Fibroblast of villous mesenchyme (primary cell): ENCODE measurements at places on chromosomes 12 and 14. TPM values are rescaled to one million over a fixed set of nuclear protein-coding genes. Genes with fewer than 3 reads are reported as not detected.
A peak's percentile ranks its signal among the peaks of the same experiment; 100 is the strongest.

DPF3 gene
- 6.8 and 10.4 TPM in 2 replicates for total RNA-seq

GRCh38 chr12:132554845-132555630 lies 55.3 kb downstream of the LRCOL1 start:
- DNase-seq = no peak

AJUBA gene
- total RNA-seq = 105 and 131 TPM in 2 replicates

DNA sequence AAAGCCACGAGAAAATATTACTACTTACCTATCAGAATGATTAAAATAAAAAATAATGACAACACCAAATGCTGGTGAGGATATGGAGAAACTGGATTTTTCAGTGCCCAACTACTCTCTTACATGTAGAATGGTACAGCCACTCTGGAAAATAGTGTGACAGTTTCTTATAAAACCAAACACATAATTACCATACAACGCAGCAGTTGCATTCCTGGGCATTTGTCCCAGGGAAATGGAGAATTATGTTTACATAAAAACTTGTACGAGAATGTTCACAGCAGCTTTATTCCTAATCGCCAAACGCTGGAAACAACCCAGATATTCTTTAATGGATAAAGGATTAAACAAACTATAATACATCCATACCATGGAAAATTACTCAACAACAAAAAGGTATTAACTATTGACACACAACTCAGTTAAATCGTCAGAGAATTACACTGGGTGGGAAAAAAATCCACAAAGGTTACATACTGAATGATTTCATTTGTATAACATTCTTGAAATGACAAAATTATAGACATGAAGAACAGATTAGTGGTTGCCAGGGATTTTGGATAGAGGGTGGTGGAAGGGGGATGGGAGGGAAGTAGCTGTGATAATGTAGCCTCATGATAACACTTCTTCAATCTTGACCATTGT lies 35.4 kb downstream of the TAOK3 start:
- peak; percentile 85 for DNase-seq

GPR65 gene
- under 0.01 and 0.32 TPM in 2 replicates for total RNA-seq

- no peak for DNase-seq
Measured at GRCh38 chr12:57091638-57092528, 3.0 kb downstream of the NAB2 start.

DNA sequence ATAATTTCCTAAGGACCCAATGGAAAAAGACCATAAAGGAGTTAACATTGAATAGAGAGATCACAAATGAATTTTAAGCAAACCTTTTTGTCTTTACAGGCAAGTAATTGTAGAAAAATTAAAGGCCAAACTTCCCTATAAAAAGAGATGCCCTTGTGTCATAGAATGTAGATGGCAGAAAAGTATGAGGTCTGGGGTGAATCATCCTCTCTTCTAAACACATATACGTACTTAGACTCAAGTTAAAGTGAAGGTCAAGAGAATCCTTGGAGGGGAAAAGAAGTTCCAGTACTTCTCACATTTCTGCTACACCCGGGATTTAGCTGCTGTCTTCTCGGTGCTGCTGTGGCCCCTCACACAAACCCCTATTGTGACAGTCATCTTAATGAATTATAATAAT lies 116.2 kb upstream of the ARID2 start:
- peak; percentile 51 for DNase-seq

DNA sequence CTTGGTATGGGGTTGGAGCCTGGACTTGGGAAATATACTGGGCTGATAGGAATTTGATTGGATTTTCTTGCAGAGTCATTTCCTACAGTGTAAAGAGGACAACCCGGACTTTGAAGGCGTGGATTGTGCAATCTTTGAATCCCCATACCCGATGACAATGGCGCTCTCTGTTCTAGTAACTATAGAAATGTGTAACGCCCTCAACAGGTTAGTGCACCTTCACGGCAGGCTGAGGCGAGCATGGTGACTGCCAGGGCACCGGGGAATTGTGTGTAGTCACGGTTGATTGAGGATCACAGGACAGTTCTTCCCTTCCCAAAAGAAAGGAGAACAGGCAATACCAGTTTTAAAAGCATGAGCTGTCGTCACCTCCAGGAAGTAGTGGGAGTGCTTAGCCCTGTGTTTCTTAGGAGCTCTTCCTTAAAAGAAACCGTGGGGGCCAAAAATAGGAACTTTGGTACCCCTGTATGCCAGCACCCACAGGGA lies 58.3 kb downstream of the ANAPC7 start:
- DNase-seq = no peak

DNA sequence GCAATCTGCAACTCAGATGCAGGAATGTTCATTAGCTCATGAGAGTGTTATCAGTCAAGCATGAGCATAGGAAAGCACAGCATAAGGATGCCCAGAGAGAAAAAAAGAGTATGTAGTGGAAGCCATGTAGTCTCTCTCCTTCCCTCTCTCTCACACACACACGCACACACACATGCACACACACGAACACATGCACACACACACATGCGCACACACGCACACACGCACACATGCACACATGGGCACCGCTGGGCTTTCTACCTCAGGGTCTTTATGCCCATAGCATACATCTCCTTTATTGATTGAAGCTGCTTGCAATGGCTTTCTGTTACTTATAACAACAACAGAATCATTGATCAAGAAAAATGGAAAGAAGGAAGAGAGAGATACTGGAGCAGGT lies 240.9 kb downstream of the ETNK1 start:
- DNase-seq = no peak

DNA sequence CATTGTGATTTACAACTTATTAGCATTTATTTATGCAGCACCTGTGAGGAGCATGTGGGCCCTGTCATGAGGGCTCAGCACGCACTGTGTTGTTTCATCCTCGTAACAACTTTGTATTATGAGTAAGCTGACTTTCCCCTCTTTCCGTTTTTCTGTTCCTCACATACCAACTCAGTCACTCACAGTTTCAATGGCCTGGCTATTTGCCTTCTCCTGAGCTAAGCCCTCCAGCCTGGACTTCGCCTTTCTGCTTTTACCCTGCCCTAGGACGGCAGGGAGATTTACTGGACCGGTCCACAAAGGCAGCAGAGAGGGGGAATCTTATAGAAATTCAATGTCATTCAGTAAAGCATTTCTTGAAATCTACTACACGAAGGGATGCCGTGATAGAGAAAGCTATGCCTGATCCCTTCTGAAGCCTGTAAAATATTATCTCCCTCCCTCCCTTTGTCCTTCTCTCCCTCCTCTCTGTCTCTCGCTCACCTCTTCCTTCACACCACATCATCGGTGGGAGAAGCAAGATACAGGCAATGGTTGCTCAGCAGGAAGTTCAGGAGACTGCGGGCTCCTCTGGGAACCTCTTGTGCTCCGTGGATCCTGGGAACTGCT lies 219.2 kb upstream of the TBX3 start:
- peak; percentile 47 for DNase-seq

TBC1D30 gene
- total RNA-seq = under 0.01 TPM in 2 replicates

DNA sequence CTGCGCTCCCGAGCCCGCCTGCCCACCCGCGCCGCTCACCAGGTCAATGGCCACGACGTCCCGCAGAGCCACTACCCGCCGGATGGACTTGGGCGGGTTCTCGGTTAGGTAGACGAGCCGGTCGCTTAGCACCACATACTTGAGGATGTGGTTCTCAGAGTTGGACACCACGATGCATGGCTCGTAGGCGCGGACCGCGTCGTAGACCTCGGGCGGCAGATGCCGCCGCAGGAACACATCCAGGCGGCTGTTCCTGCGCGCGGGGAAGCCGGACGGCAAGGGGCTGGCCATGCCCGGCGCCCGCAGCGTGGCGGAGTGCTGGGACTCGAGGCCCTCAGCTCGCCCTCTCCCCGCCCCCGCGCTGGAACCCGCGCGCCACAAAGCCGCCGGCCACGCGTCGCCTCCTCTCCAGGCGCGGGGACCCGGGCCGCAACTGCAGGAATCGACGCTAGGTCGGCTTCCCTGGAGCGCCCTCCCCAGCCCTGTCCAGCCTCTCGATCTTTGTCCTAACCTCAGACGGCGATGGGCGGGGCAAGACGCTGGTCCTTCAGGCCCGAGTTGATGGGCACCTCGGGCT lies at the start of gene C12orf56:
TSS of gene C12orf56 (minus strand) at position 484 of the 577 bp plus-strand sequence. CDS start at position 291, 193 bp downstream.
- DNase-seq = peak; percentile 13

- peak; percentile 85 for DNase-seq
Measured at GRCh38 chr12:106245767-106246166, 2.1 kb downstream of the CKAP4 start.

GRCh38 chr12:121592320-121592719 lies 11.5 kb upstream of the KDM2B start:
- no peak for DNase-seq

GRCh38 chr14:38053666-38054065 lies 154.0 kb upstream of the SSTR1 start:
- peak; percentile 34 for DNase-seq

KCNC2 gene
- 0.43 TPM in 1 of 2 replicates, not detected in the other for total RNA-seq

XRCC3 gene
- total RNA-seq = 10.0 and 11.7 TPM in 2 replicates

- DNase-seq = no peak
Measured at GRCh38 chr14:21840765-21841164, 167.1 kb upstream of the OR4E1 start.

- no peak for DNase-seq
Measured at GRCh38 chr14:90446405-90446804, 49.6 kb downstream of the CALM1 start.

- DNase-seq = no peak
Measured at GRCh38 chr14:71749613-71750238, 182.5 kb upstream of the RGS6 start.

DNA sequence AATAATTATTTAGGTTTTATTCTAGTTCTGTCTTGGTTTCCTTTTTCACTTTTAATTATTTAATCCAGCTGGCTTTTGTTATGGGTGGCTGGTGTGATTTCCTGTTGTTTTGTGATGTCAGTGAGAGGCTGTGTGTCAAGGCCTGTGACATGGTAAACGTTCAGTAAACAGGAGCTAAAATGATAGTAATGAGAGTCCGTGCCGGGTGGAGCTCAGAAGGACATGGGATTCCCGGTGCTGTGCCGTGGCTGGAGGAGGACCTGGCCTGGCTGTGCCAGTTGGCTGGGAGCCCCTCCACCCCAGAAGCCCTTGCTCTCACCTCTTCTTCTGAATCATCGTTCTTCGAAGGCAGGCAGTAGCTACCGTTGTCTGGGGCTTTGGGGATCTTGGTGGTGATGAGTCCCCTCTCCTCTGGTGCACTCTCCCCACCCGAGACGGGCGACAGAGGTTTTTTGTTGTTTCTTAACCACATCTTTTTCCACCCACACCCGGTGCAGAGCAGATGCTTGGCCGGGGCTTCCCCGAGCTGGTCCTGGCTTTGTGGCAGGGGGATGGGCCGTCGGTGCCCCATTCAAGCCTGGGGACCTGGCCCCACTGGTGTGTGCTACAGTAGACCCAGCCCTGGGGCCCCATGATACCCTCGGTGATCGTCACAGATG lies 29.1 kb downstream of the SH2B3 start:
- DNase-seq = peak; percentile 91

GRCh38 chr12:132837693-132838409 lies 9.2 kb upstream of the GOLGA3 start:
- DNase-seq = peak; percentile 27

DNA sequence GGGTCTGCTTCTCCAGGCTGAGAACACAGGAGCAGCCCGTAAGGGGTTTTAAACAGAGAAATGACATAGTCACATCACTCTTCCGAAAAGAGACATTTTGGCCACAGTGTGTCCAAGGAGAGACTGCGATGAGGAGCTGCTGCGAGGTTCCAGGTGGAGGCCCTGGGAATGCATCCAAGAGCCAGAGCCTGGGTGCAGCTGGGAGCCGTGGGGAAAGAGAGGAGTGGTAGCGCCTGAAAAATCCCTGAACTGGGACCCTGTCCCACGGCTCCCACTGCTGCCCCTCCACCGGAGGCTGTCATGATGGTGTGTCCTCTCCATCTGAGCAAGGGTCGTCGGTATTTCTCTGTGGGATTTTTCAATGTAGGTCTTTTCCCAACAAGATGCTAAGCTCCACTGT lies 146.9 kb downstream of the BCL11B start:
- DNase-seq = no peak

DNA sequence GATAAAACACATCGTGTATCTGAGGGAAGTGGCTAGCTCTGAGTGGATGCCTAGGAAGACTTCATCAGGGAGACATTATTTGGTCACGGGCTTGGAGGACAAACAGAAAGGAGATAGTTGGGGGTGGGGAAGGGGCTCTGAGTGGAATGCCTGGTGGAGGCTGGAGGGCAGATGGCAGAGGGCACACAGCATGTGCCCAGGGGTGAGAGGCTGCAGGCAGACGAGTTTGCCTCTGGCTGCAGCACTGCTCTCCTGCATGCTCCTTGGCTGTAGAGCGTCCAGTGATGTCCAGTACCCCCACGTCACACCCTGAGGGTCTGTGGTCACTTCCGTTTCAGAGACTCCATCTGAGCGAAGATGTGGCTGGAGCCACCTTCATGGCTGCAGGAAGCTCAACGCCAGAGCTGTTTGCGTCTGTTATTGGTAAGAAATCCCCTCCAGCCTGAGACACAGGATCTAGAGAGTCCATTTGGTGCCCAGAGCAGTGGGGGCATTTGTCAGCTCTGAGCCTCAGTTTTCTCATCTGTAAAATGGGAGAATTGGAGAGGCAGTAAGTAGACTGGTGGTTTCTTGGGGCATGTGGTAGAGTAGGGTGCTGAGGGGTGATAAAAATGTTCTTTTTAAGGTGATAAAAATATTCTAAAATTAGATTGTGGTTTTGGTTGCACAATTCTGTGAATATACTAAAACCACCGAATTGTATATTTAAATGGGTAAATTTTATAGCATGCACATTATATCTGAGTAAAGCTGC lies 71.7 kb upstream of the RIN3 start:
- no peak for DNase-seq

TMEM132C gene
- total RNA-seq = not detected in 2 replicates

DNA sequence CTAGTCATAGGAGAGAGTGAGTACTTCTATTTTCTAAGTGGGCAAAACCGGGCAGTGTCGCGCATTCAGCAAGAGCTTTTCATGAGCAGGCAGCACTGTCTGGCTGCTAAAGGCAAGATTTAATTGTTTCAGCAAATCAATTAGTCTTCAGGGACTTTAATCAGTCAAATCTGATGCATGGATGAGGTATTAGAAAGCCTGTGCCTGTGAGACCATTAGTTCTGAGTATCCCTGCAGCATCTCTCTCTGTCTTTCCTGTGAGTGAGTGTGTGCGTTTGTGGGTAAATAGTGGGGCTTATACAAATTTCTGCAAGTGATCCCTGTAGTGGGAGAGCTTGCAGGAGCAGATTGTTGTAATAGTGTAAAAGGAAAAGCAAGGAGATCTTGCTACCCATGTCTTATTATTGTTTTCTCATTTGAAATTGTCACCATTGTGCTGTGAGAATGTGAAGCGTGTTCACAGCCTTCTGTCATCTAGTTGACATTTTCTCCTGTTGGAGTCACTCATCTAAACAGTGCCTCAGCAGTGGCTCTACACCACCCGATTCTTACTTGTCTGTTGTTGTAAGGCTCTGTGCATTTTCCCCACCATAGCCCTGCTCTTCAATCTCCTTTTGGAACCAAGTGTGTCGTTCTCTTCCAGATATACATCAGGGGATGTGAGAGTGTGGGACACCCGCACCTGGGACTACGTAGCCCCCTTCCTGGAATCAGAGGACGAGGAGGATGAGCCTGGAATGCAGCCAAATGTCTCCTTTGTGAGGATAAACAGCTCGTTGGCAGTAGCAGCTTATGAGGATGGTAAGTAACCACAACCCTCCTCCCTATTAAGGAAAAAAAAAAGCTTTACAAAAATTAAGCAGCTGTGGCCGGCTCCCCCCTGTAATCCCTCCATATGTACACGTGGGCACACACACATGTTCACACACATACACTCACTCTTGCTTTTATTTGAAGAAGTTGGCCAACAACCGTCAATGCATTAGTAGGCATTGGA lies 53.6 kb downstream of the FBXW8 start:
- no peak for DNase-seq
